ENCODE measurements at places on chromosomes 3 and 15.

- DNase-seq: no peak
Observed at GRCh38 chr15:52288051-52288942, 7.3 kb downstream of the MYO5C start.

GRCh38 chr3:12590096-12590495 lies 33.2 kb downstream of the MKRN2 start:
- no peak for DNase-seq

- no peak for DNase-seq
Observed at GRCh38 chr3:14718539-14718938, 43.6 kb downstream of the C3orf20 start.

DNA sequence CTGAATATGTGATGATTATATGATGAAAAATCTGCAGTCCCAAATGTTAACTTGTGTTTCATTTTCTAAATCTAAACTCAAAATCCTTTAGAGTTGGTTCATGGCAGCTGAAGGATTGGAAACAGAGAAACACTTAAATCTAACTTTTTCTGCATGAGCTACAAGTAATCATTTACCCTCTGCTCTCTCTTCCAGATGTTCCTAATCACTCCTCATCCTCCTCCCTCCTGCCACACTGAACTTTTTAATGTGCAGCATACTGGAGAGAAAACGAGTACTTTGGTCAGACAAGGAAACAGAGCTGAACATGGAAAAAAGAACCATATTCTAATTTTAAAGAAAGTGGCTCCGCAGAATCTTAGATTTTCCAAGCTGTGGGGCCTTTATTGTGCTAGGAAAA lies 321.2 kb upstream of the COL8A1 start:
- DNase-seq: no peak

GRCh38 chr15:29844290-29844903 lies 22.1 kb upstream of the TJP1 start:
- no peak for DNase-seq

GRCh38 chr3:56799251-56799882 lies 2.4 kb downstream of the ARHGEF3 start:
- DNase-seq: no peak

DNA sequence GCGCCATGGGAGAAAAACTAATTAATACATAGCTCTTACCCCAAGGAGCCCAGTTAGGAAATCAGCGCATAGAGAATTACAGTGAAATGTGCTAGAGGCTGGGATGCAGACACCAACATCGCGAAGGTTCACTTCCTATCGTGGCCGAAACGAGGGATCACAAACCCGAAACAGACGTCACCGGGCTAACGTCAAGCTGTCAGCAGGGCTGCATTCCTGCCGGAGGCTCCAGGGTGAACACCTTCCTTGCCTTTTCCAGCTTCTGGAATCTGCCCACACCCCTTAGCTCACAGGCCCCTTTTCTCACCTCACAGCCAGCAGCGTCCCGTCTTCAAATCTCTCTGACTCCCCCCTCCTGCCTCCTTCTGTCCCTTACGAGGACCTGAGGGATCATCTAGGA lies 13.0 kb downstream of the GP5 start:
- DNase-seq: no peak

DNA sequence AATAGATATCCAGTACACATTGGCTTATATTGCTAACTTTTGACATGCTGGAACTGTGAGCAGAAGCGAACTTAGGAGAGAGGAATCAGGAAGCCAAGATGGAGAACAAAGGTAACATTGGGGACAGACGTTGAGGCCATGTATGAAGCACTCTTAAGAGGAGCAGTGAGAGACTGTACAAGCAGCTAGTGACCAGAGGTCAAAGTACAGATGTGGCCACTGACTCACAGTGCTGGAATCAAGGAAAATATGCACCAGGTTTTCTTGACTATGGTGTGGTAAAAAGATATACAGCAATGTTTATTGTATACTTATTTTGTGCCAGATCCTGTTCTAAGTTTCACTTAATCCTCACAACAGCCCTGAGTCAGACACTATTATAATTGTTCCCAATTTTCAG lies 2.0 kb upstream of the IL20RB start:
- no peak for DNase-seq

DNA sequence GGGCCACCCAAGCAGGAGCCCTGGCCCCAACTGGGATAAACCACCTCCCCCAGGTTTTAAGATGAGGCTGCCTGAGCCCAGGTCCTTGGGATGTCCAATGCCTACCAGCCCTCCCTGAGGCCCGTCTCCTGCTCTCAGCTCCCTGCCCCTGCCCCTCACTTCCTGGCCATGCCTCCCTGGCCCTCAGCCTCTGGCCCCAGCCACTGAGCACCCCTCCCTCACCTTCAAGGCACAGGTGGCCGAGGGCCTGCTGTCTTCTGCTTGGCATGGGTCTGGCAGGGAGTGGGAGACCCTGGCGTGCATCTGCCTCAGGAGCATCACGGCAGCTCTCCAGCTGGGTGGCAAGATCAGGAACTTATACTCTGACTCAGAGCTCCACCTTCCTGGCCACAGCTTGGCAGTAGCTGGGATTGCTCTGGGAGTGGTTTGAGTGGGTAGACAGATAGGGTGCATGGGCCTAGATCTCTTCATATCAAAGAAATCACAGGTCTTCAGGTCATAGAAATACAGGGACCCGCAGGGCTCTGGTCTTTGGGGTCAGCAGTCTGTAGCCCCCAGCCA lies at the start of gene PLA2G4E:
Gene PLA2G4E (minus strand): TSS at position 330 of the 561 bp plus-strand sequence. CDS start 12 bp downstream, at position 318.
- no peak for DNase-seq

DNA sequence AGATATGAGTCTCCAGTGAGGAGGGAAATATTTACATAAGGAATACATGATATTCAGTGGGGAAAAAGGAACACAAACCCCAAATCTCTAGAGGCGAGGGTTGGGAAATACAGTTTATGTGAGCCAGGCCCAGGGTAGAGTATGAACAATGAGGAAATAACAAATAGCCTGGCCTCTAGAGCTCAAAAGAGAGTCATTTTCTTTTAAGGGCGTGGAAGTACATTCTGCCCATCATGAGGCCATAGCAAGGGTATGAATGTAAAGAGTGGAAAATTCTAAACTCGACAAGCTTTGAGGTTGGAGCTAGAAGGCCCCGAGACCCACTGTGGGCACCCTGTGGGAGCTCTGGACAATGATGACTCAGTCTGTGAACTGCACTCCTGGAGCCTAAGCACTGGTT lies 27.8 kb upstream of the IGF2BP2 start:
- DNase-seq: no peak

DNA sequence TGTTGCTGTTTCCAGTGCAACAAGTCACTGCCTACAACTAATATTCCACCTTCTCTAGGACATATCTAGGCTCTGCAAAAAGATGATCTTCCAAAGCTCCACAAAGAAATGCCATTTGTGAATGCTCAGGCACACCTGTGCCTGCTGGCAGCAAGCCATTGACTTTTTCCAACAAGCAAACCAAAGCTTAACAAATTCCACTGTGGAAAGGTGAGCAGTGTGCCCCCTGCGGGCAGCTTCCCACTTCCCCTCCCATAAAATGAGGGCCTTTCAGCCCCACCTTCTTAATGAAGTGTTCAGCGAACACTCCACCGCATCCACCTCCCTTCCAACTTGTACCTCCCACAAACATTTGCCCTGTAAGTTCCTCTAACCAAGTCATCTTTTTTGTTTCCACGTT lies 157.5 kb upstream of the SLC24A5 start:
- DNase-seq: no peak

- no peak for DNase-seq
Observed at GRCh38 chr3:23741036-23741706, 64.6 kb upstream of the UBE2E1 start.

DNA sequence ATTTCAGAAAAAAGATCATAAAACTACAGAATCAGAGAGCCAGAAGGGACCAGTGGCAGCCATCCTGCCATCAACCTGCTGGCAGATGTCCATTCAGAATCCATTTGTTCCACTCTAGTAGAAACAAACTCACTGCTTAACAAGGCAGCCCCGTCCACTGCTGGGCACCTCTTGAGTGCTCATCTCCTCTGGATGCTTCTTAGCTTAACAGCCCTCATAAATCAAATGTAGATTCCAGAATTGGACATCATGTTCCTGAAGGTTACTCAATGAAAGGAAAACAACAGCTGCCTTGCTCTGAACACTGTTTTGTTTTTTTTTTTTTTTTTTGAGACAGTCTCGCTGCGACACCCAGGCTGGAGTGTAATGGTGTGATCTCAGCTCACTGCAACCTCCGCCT lies 37.3 kb downstream of the ABCC5 start:
- no peak for DNase-seq

GRCh38 chr3:184765047-184765729 lies 46.8 kb upstream of the VPS8 start:
- no peak for DNase-seq

GRCh38 chr3:127377801-127378655 lies 90.2 kb upstream of the PRR20G start:
- DNase-seq: no peak

DNA sequence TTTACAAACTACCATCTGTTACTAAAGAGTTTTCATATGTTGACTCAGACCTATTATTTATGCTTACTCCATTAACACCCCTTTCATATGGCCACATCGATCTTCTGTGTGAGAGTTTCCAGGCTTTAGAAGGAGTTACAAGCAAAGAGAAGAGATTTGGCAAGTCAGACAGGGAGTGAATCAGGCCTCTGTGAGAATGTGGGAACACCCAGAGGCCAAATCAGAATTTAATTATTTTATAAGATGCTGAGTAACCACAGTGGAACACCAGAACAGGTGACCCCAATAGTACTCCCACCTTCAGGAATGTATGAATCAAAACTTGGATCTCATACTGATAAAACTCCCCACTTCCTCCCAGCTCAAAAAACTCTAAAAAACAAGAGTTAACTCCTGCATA lies 42.0 kb downstream of the IFT57 start:
- DNase-seq: no peak

Measured in stimulated activated naive CD4-positive, alpha-beta T cell treated with Interleukin-2 at 50 U/mL for 16 hours (primary cell).